Cardiac septum (tissue), 1 donor: ENCODE measurements at places on chromosomes 6 and 20.

DNA sequence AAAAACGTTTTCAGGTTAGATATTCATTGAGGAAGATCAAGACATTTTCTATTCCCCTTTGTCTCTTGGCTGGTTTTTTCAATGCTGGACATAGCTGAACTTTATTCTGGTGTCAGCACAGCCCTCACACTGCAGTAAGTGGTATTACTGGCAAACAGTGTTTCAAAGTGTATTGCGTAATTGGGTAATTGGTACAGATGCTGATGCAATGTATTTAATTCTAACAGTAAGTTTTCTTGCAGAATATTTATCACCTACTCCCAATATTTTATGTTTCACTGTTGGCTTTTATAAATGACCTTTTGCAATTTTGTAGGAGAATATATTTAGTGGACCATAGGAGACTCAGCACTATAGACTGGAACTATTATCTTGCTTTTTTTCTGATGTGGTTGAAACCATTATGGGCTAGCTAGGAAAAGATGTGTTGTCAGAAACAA is 287.6 kb upstream of the SOX4 start:
- no peak for DNase-seq

DNA sequence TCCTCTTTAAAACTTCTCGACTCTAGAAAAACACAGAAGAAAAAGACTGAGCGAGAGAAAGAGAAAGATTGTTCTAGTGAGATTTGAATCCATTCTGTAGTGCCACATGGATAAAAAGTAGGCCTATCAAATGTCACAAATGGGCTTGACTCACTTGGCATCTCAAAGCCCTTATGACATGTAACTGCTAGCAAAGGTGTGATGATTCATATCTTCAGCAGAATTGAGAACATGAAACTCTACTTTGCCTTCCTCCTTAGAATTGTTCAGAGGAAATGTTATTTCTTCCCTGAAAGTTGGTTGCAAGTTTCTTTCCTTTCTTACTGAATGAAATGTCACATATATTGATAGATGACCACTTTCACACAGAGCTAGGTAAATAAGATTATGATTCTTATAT is 40.4 kb upstream of the DUSP22 start:
- DNase-seq: no peak

DNA sequence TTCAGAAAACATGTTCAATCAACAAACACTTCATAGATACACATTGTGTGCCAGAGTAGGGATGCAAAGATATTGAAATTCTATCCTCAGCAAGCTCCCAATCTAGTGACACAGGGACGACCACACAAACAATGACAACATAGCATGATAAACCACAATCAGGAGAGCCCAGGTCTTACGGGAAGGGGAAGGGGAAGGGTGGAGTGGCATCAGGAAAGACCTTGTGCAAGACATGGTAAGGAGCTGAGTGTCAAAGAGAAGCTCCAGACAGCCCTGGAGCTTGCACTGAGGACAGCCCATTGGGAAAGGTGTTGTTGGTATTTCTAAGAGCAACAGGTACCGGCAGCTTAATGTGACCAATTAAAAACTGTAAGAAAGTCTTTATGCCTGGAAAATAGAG is 103.6 kb downstream of the PDE7B start:
- no peak for DNase-seq

GRCh38 chr20:58613061-58613854 is 37.8 kb upstream of the STX16 start:
- no peak for DNase-seq

DNA sequence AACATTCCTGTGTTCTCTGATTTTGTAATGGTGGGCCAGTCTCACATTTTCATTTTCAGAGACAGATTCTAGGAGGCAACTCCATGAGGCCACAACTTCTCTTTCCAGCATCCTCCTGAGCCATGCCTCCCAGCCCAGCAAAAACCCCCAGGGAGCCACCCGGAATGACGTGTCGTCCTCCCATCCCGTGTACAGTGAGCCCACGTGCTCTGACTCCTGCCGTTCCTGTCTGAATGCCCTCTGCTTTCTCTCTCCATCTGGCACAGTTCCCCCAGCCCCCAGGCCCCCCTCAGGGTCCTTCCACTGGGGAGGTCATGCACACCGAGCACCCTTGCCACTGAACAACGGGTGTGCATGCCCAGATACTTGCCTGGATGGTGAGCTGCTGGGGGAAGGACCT is 38.0 kb downstream of the C20orf203 start:
- no peak for DNase-seq

DNA sequence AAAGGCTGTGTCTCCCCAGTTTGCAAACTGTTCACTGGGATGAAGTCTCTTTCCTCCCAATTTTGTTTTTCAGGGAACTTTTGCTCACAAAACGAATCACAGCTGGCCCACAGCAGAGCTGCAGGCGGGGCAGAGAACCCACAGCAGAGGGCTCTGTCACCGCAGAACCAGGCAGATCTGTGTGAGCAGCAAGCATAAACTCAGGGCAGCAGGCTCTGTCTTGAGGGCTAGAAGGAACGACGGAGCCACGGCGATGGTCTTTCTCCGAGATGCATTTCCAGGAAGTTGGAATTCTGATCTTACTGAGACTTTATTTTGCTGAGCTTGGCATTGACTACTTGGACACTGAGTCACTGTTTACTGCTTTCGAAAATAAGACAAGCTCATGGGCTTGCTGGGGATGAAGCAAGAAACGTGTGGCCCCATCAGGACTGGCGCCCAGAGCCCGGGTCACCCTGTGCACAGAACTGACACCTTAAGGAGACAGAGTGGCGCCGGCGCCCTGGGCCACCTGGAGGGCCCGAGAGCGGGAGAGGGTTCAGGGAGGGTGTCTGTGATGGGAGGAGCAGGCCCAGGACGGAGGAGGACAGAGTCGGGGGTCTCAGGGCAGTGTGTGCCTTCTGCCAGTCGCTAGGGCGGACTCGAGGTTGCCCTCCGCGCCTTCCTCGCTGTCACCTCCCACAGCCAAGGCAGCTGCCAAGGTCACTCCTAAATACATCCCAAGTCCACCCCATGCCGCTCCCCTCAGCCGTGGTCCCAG is 106.3 kb upstream of the NXT1 start:
- DNase-seq: no peak

DNA sequence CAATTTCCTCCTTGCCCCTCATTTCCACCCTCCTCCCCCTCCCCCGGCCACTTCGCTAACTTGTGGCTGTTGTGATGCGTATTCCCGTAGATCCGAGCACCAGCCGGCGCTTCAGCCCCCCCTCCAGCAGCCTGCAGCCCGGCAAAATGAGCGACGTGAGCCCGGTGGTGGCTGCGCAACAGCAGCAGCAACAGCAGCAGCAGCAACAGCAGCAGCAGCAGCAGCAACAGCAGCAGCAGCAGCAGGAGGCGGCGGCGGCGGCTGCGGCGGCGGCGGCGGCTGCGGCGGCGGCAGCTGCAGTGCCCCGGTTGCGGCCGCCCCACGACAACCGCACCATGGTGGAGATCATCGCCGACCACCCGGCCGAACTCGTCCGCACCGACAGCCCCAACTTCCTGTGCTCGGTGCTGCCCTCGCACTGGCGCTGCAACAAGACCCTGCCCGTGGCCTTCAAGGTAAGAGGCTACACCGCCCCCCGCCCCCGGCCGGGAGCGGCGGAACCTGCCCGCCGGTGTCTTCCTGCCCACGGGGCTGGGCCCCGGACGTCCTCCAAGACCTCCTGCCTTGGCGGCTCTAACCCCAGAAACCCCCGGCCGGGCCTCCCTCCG is 44.9 kb upstream of the SUPT3H start:
- DNase-seq: peak; percentile 81

DNA sequence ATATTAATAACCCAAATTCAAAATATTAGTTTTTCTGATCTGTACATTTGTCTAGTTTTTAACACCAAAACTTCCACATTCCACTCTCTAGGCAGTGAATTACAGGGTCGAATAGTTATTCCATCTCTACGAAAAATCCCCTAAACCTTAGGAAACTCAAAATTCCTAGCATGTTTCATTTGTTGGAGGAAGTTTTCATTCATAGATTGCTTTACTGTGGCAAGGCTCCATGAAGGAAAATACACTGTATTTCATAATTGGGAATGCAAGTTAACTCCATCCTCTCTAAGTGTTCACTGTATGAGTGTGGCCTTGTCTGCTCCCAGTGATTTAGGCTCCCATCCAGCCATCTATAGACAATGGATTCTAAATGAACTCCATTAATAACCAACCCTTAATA is 296.1 kb downstream of the TENT5A start:
- no peak for DNase-seq

DNA sequence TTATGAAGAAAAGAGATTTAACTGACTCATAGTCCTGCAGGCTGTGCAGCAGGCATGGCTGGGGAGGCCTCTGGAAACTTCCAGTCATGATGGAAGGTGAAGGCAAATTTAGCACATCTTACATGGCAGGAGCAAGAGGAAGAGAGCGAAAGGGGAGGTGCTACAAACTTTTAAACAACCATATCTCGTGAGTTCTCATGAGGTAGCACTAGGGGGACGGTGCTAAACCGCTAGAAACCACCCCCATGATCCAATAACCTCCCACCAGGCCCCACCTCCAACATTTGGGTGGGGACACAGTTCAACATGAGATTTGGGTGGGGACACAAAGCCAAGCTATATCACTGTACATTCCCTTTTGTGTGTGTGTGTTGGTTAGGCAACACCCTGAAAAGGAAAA is 209.9 kb downstream of the TMEM242 start:
- no peak for DNase-seq

DNA sequence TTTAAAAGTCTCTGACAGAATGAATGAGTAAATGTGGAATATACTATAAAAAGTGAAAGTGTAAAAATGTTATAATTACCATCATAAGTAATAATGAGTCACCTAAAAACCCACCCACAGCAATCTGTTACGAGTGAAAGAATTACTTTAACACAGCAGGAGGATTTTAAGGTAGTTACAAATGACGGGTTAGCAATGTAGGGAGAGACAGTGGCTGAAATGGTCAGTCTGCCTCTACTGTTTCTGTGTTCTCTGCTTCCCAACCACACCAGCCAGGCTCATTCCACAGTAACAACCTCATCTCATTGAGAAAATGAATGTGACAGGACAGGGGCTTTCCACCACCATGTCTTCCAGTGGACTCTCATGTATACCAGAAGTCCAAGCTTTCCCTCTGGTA is 124.4 kb upstream of the KCNK16 start:
- DNase-seq: no peak

DNA sequence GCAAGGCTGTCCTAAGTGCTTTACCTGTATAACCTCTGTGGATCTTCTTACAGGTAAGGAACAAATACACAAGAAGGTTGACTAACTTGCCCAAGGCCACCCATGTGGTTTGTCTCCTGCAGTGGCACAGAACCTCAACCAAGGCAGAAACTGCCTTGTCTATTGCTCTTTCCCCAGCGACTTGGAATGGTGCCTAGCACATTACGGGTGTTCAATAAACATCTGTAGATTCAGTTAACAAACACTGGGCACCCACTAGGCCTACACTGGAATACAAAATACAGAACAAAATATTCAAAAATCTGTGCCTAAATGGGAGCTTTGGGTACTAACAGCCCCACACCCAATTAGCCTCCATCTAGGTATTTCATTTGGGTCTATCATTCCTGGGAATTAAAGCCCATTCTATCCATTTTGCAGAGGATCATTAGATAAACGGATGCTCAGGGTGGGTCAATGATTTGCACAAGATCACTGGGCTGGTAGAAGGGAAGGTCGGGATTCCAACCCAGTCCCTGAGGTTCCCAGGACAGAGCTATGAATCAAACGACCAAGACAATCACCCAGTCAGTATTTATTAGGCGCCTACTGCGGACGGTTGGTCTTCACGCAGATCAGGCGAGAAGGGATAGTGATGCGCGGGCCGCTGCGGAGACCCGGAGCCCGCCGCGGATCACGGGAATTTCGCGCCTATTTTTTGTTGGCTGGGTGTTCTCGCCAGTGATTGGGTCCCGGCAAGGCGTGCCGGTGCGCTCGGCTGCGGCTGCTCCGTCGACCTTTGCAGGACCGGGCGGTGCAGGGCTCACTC is at the start of gene STK35:
Gene STK35 (plus strand): TSS at position 771 of the 808 bp plus-strand sequence. CDS start 55 bp downstream, outside the sequence.
- DNase-seq: no peak

GRCh38 chr6:6001443-6001842 is 5.3 kb downstream of the NRN1 start:
- no peak for DNase-seq

- DNase-seq: no peak
Observed at GRCh38 chr6:120116343-120116742, 766.8 kb upstream of the MAN1A1 start.

- peak; percentile 99 for DNase-seq
Observed at GRCh38 chr6:32853541-32854375, at the start of the genes PSMB9 and TAP1. Gene PSMB9 (plus strand): TSS chr6:32854192. CDS start chr6:32854230, 38 bp downstream. Gene TAP1 (minus strand): TSS chr6:32853704. CDS start chr6:32853636, 68 bp downstream.

DNA sequence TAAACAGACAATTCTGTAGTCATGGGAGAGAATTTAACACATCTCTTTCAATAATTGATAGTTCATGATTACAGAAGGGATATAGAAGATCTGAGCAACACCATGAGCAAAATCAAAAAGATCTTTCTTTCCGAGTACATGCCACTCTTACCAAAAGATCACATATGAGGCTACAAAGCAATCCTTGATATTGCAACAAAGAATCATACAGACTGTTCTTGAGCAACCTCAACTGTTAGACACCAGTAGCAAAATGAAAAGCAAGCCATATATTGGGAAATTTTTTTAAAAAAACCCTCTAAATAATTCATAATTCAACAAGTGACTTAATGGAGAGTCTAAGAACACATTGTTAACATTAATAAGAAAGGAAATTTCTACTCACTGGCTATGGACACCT is 3.6 kb upstream of the CD83 start:
- no peak for DNase-seq

- DNase-seq: no peak
Observed at GRCh38 chr6:161303628-161304340, 29.9 kb upstream of the AGPAT4 start.

GRCh38 chr6:15744818-15745402 is 82.1 kb upstream of the DTNBP1 start:
- DNase-seq: no peak

GRCh38 chr6:81371930-81372329 is 380.6 kb downstream of the TENT5A start:
- DNase-seq: no peak

DNA sequence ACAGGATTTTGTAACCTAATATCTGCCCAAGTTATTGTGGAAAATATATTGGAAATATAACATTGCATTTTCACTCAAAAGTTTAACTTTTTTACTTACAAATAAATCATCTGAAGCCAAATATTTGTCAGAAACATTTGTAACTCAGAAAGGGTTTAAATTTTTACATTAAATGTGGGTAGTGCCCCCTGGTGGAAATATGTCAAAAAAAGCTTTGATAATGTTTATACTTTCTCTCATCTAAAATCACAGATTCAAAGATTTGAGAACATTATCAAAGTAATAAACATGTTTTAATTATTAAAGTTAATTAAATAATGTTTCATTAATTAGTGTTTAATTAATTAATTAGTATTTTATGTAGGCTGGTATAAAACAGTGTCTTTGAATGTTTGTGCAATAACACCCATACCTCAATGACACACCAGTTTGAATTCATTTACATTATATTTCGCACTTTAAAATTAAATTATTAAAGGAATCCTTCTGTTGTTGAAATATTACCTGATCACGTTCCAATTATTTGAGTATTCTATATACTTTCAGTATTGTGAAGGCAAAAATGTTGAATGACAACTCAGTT is 320.1 kb upstream of the FKBP1C start:
- no peak for DNase-seq

- DNase-seq: no peak
Observed at GRCh38 chr6:71404145-71404966, 115.7 kb downstream of the OGFRL1 start.
